Stimulated activated CD4-positive, alpha-beta T cell treated with anti-CD3 and anti-CD28 coated beads, Interleukin-15, amount 100 ng/mL, for 1 hour (primary cell): ENCODE measurements at places on chromosomes 4 and X.

- DNase-seq: no peak
These were observed 50.7 kb downstream of the MXRA5 start for GRCh38 chrX:3295731-3296130.

- DNase-seq: no peak
These were observed 1026.0 kb downstream of the ADGRL3 start for GRCh38 chr4:62226082-62226481.

DNA sequence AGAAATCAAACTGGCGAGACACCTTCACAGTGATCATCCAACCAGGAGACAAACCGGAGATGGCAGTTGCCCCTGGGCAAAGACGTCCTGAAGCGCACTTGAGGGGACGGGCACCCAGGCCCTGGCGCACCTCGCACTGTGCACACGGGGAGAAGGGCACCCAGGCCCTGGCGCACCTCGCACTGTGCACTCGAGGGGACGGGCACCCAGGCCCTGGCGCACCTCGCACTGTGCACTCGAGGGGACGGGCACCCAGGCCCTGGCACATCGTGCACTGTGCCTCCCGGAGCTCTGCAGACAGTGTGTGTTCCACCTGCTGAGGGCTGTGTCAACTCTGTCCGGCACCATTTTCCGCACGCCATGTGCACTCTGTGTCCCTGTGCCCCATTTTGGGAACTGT, 34.6 kb upstream of the CPLX1 start:
- DNase-seq: no peak

DNA sequence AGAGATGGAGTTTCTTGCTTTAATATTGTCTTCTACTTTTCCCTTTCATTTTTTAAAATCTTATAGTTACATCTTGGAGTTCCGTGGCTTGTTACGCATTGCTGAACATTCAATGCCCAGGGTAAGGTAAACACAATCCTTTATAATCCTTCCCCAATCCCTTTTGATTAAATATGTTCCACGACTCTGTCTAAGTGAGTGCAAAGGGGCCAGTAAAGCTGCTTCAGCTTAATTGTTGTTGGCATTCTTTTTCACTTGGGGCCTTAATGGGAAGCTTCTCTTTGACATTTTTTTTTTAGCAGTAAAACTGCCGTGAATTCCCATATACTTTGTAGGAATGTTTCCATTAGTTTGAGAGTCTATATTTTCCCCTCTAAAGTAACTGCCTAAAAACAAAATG, 1028.1 kb downstream of the C4orf33 start:
- no peak for DNase-seq
